ENCODE measurements at places on chromosomes 1 and 21. TPM values are rescaled to one million over a fixed set of nuclear protein-coding genes. Genes with fewer than 3 reads are reported as not detected.

DNA sequence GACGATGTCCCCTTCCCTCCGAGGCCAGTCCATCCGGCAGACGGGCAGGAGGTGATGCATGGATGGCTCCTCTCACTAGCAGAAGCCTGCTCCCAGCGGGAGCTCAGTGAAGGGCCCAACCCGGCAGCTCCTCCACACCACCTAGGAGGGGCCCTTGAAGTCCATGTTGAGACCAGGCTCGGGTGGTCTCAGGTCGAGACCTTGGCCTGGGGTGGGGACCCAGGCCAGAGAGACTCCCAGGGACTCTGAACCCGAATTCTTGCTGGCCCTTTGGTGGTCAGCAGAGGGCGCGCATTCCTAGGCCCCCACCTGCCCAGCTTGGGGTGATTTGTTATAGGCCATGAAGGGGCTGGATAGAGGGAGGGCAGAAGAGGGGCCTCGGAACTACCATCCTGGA lies 642 bp upstream of the NT5C1A start:
- H3K27ac ChIP-seq = no peak overlapping the region
- H3K4me1 ChIP-seq = peaks cover 2% of the 10 kb centered on the region
- peak overlapping the region; percentile 68 for H3K4me3 ChIP-seq
- peaks cover 87% of the 10 kb centered on the region for H3K27me3 ChIP-seq
- H3K36me3 ChIP-seq = no peaks in the 10 kb centered on the region

DNA sequence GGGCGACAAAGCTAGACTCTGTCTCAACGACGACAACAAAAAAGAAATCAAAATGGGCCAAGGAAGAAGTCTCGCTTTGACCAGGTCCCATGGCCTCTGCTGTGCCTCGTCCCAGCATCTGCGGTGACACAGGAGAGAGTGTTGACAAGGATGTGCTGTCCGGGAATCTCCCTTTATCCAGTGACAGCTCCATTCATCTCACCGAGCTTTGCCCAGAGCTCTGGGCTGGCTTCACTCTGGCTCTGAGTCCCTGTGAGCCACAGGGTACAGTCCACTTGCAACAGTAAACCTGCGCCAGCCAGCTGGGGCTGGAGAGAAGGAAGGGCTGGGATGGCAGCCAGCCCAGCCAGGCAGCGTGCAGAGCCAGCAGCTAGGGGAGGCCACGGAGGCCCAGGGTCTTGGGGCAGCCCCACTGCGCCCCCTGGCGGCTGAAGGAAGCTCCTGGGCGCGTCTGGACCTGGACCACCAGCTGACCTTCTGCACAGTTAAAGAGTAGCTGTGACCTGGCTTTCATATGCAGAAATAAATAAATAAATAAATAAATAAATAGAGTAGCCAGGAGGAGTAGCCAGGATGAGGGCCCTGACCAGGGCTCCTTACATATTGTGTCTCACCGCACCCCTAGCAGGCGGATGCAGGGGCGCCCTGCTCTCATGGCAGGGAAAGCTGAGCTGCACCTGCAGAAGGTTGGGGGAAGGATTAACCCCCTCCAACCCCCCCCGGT lies 29.7 kb downstream of the ENO1 start:
- peaks cover 18% of the 10 kb centered on the region for H3K4me1 ChIP-seq
- H3K4me3 ChIP-seq = no peak overlapping the region
- DNase-seq = peak; percentile 86
- H3K27ac ChIP-seq = no peak overlapping the region
- H3K27me3 ChIP-seq = peaks cover 2% of the 10 kb centered on the region
- H3K36me3 ChIP-seq = no peaks in the 10 kb centered on the region

- H3K27me3 ChIP-seq = no peaks in the 10 kb centered on the region
- H3K4me1 ChIP-seq = peaks cover 75% of the 10 kb centered on the region
- peak overlapping the region; percentile 80 for H3K27ac ChIP-seq
- H3K4me3 ChIP-seq = no peak overlapping the region
- no peaks in the 10 kb centered on the region for H3K36me3 ChIP-seq
Measured at GRCh38 chr1:180525715-180526039, 23.3 kb upstream of the ACBD6 start.

DNA sequence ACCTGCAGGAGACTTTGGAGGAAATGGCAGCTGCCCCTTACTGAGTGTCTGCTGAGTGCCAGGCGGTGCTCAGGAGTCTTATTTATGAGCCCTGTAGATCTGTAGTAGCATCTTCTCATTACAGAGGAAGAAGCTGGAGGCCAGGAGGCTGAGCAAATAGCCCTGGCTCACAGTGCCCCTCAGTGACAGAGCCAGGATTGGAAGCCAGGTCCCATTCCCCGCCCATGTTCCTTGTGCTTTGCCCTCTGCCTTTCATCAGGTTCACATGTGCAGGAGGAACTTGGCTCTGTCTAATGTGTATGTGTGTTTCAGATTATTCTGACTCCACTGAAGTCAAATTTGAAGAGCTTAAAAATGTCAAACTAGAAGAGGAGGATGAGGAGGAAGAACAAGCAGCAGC lies 21.2 kb downstream of the KDM4A start:
- H3K4me1 ChIP-seq = no peaks in the 10 kb centered on the region
- H3K27ac ChIP-seq = no peak overlapping the region
- no peaks in the 10 kb centered on the region for H3K27me3 ChIP-seq
- H3K4me3 ChIP-seq = no peak overlapping the region

- H3K36me3 ChIP-seq = no peaks in the 10 kb centered on the region
- no peak for DNase-seq
- no peak overlapping the region for H3K27ac ChIP-seq
- H3K4me1 ChIP-seq = peaks cover 14% of the 10 kb centered on the region
- H3K4me3 ChIP-seq = no peak overlapping the region
Measured at GRCh38 chr1:207923561-207923960, 12.6 kb upstream of the CD34 start.

GRCh38 chr1:147745271-147745670 lies 15.1 kb downstream of the GJA5 start:
- no peak overlapping the region for H3K4me3 ChIP-seq
- peaks cover 9% of the 10 kb centered on the region for H3K27me3 ChIP-seq
- no peak for DNase-seq
- H3K27ac ChIP-seq = no peak overlapping the region
- no peaks in the 10 kb centered on the region for H3K4me1 ChIP-seq

- no peak overlapping the region for H3K4me3 ChIP-seq
- H3K27ac ChIP-seq = peak overlapping the region; percentile 26
- no peaks in the 10 kb centered on the region for H3K36me3 ChIP-seq
- H3K4me1 ChIP-seq = peaks cover 35% of the 10 kb centered on the region
- DNase-seq = no peak
Measured at GRCh38 chr1:58896246-58897183, 112.7 kb upstream of the JUN start.

DNA sequence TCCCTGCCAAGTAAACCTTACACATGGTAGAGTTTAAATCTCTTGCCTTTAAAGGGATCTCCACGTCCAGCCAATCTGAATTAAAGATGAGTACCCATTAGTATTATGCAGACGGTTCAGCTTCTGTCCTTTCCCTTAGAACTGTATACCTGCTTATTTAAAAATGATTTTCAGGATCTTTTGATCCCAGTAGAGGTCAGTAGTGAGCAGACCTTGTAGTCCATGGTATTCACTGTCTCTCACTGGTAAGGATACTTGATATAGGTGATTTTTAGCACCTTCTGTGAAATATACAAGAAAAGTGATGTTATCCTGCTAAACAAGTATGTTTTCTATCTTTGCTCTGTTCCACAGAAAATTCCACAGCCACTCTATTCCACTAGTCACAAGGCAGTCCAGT lies 1211.6 kb upstream of the ADGRL4 start:
- no peak overlapping the region for H3K4me3 ChIP-seq
- H3K27me3 ChIP-seq = no peaks in the 10 kb centered on the region
- H3K36me3 ChIP-seq = no peaks in the 10 kb centered on the region
- peaks cover 9% of the 10 kb centered on the region for H3K4me1 ChIP-seq

- H3K4me3 ChIP-seq = no peak overlapping the region
- H3K36me3 ChIP-seq = no peaks in the 10 kb centered on the region
- no peak overlapping the region for H3K27ac ChIP-seq
Measured at GRCh38 chr1:202291961-202292712, 49.6 kb downstream of the UBE2T start.

DNA sequence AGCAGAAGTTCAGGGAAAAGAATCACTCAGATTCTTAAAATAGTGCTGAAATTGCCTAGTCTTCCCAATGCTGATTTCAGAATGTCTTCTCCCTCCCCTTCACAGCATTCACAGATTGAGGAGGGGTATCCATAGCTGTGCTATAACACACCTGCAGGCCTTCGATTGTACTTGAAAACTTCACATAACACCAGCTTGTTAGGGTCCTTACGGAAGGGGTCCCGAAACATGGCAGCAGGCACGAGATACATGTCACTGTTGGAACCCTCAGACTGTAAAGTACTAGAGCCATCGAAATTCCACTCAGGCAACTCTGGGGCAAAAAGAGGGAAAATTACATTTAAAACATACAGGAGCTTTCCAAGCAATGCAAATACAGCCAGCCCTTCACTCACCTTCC lies 4.6 kb downstream of the GLUL start:
- no peak for DNase-seq
- no peak overlapping the region for H3K27ac ChIP-seq
- H3K4me1 ChIP-seq = peaks cover 20% of the 10 kb centered on the region
- no peak overlapping the region for H3K4me3 ChIP-seq

GRCh38 chr1:173431304-173432045 lies 45.7 kb upstream of the PRDX6 start:
- H3K4me1 ChIP-seq = peaks cover 14% of the 10 kb centered on the region
- H3K36me3 ChIP-seq = no peaks in the 10 kb centered on the region
- no peaks in the 10 kb centered on the region for H3K27me3 ChIP-seq
- no peak overlapping the region for H3K4me3 ChIP-seq

GRCh38 chr1:10795276-10796021 lies 997 bp downstream of the CASZ1 start:
- no peaks in the 10 kb centered on the region for H3K36me3 ChIP-seq
- H3K27ac ChIP-seq = peak overlapping the region; percentile 43
- peak overlapping the region; percentile 78 for H3K4me3 ChIP-seq
- H3K4me1 ChIP-seq = peaks cover 20% of the 10 kb centered on the region
- DNase-seq = no peak
- H3K27me3 ChIP-seq = peaks cover 66% of the 10 kb centered on the region

DNA sequence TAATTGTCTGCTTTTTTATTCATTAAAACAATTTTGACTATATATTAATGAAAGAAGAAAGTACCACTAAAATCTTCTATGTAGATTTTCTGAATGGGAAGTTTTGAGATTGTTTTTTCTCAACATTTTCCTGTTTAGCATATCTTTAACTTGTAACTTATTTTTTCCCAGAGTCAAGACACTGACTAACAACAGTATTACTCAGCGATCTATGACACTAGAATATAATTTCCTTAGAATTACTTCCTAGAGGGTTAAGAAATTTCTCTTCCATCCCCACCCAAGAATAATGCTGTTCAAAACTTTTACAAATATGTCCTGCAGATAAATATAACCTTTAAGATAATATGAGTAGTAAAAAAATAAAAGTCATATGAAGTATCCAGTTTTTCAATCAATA lies 218.2 kb upstream of the NR5A2 start:
- no peak for DNase-seq
- no peak overlapping the region for H3K4me3 ChIP-seq
- no peaks in the 10 kb centered on the region for H3K27me3 ChIP-seq
- H3K4me1 ChIP-seq = peaks cover 9% of the 10 kb centered on the region

DNA sequence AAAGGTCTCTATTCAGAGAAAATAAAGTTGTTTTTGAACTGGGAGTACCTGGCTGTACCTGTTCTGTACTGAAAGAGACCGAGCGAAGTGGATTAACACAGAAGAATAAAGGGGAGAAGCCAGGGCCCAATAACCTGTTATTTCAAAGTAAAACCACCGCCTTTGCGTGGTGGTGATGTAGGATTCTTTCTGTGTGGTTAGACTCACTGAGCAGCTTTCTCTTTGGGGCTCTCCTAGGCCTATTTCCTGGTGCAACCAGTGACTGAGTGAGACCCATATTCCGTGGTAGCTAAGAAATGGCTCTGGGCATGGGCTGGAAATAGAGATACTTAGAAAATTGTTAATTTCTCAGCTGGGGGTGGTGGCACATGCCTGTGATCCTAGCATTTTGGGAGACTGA lies 99.9 kb downstream of the XCL2 start:
- H3K4me1 ChIP-seq = peaks cover 7% of the 10 kb centered on the region
- no peaks in the 10 kb centered on the region for H3K36me3 ChIP-seq
- DNase-seq = no peak
- peaks cover 3% of the 10 kb centered on the region for H3K27me3 ChIP-seq
- no peak overlapping the region for H3K27ac ChIP-seq

- DNase-seq = peak; percentile 22
- peaks cover 34% of the 10 kb centered on the region for H3K27me3 ChIP-seq
- H3K36me3 ChIP-seq = no peaks in the 10 kb centered on the region
- no peak overlapping the region for H3K27ac ChIP-seq
- no peak overlapping the region for H3K4me3 ChIP-seq
- no peaks in the 10 kb centered on the region for H3K4me1 ChIP-seq
Measured at GRCh38 chr1:29640428-29640785, 404.1 kb downstream of the PTPRU start.

GRCh38 chr1:113947388-113948107 lies 18.4 kb downstream of the HIPK1 start:
- peak overlapping the region; percentile 70 for H3K27ac ChIP-seq
- H3K4me1 ChIP-seq = peaks cover 26% of the 10 kb centered on the region
- DNase-seq = no peak

- peaks cover 7% of the 10 kb centered on the region for H3K27me3 ChIP-seq
- no peak overlapping the region for H3K4me3 ChIP-seq
- H3K27ac ChIP-seq = no peak overlapping the region
- no peaks in the 10 kb centered on the region for H3K4me1 ChIP-seq
Measured at GRCh38 chr1:41639332-41639936, 155.0 kb upstream of the EDN2 start.

DNA sequence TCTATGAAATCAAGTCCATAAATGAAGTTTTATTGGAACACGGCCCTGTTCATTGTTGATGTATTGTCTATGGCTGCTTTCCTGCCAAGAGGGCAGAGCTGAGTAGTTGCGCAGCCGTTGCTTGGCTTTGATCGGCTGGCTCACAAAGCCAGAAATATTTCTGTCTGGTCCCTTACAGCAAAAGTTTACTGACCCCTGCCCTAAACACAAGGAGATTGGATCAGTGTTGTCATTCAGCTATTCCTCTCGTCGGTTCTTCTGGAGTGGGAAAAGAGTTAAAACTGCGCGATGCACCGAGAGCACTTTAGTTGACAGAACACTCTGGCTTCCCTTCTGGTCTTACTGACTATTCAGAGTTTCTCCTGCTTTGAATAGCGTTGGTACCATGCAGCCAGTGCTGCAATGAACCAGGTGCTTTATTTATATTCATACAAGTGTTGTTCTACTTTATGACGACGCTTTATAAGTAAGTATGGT lies 868 bp downstream of the ZBTB40 start:
- H3K36me3 ChIP-seq = no peaks in the 10 kb centered on the region
- H3K27ac ChIP-seq = peak overlapping the region; percentile 92
- peak overlapping the region; percentile 88 for H3K4me3 ChIP-seq
- H3K4me1 ChIP-seq = peaks cover 56% of the 10 kb centered on the region

- no peak overlapping the region for H3K4me3 ChIP-seq
- no peak overlapping the region for H3K27ac ChIP-seq
- no peaks in the 10 kb centered on the region for H3K36me3 ChIP-seq
- H3K27me3 ChIP-seq = peaks cover 12% of the 10 kb centered on the region
Measured at GRCh38 chr1:33725037-33725436, 138.8 kb upstream of the HMGB4 start.

FOXO6 gene
- total RNA-seq = 34.8 TPM

PDE4B gene
- 21.0 TPM for total RNA-seq

SH2D1B gene
- not detected for total RNA-seq

FAM151A gene
- total RNA-seq = not detected

LAX1 gene
- total RNA-seq = 0.07 TPM

UTS2 gene
- not detected for total RNA-seq

OLIG2 gene
- 0.35 TPM for total RNA-seq

TEDDM1 gene
- not detected for total RNA-seq

NR1I3 gene
- total RNA-seq = not detected

ROR1 gene
- 81.4 TPM for total RNA-seq

PRELP gene
- total RNA-seq = 3.2 TPM

UHMK1 gene
- 23.6 TPM for total RNA-seq

CFHR1 gene
- total RNA-seq = 0.45 TPM
